ENCODE measurements at places on chromosomes 7 and 10.
A peak's percentile ranks its signal among the peaks of the same experiment; 100 is the strongest.

GRCh38 chr10:103669243-103669929 lies 175.9 kb downstream of the NEURL1 start:
- no peak for DNase-seq

DNA sequence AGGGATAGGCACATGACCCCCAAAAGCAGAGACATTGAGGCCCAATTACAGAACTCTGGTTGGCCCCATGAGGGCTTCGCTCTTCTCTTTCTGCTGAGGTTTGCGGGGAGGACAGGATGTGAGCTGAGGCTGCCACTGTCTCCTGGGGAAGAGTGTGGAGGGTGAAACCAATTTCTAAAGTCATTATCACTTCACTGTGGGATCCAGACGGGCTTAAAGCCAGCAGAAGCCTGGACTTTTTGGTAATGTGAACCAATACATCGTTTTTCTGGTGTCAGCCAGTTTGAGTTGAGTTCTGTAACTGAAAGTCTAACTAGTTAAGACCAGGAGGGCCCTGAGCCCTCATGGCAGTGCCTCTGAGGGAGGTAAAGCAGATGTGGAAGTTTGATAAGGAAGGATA lies 163.0 kb downstream of the MYOF start:
- DNase-seq = no peak

DNA sequence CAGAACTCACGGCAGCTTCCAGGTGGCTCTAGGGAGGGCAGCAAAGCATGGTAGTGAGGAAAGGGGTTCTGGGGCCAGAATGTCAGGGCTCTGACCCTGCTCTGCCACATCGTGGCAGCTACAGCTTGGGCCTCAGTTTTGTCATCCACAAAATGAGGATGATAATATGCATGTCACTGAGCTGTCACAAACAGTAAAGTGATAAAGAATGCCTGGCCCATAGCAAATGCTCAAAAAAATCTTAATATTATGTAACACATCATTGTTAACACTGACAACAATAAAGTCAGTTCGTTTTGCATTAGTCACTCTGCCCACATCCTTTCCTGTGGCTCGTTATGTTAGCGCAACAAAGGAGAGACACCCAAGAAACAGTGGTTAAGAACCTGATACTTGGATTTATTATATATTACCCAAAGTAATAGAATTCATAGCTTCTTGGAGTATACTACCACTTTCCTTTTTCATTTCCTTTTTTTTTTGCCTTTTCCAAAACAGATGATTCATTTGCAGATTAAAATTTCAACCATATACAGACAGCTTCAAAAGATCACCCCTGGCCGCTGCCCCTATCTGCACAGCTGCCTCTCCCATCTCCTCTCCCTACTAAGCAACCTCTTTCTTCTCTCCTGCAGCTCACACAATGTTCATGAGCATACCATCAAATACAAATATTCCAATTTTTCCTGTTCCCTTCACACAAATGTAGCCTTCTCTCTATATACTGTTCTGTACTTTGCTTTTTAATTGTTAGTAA lies 45.5 kb upstream of the DDC start:
- DNase-seq = no peak

DNA sequence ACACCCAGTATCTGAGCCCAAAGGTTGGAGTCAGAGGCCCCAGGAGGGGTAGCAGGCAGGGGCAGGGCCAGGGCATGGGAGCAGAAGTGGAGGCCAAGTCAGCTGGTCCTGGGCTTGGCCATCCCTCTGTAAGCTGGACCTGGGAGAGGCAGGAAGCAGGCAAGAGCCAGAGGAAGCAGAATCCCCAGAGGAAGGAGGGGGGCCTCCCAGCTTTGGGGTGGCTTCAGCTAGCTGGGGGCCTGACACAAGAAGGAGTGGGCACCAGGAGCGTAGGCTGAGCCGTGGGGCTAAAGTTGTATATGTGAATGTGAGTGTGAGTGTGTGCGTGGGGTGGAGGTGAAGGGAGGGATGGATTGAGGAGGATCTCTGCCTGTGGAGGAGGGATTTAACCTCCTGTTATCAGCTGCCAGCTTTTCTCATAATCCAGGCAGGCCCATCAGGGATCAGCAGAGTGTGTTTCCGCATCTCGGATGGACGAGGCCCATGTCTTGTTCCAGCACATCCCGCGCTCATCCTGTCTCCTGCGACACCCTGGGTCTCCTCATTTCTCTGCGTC lies 54.0 kb downstream of the NEURL1 start:
- no peak for DNase-seq

- peak; percentile 24 for DNase-seq
Measured at GRCh38 chr7:139680676-139681462, 96.9 kb downstream of the HIPK2 start.

- DNase-seq = no peak
Measured at GRCh38 chr7:108603656-108604306, 34.1 kb downstream of the DNAJB9 start.

Data from stimulated activated CD4-positive, alpha-beta T cell treated with anti-CD3 and anti-CD28 coated beads, Interleukin-1b, Interleukin-23, amount 100 ng/mL, for 1 hour (primary cell).